Left colon (tissue), 2 donors: ENCODE measurements at places on chromosomes 6 and 20. TPM values are rescaled to one million over a fixed set of nuclear protein-coding genes. Genes with fewer than 3 reads are reported as not detected.

The FANCE gene
- 3.8 TPM for total RNA-seq

The VWA7 gene
- 11.4 TPM for total RNA-seq

The FAM217B gene
- total RNA-seq, result 7.0 TPM

The DACT2 gene
- total RNA-seq, result 1.9 TPM

The LAMP5 gene
- total RNA-seq, result 0.53 TPM

The CCM2L gene
- 2.0 TPM for total RNA-seq

The EYS gene
- total RNA-seq, result 0.59 TPM

The BPIFB2 gene
- total RNA-seq, result not detected

The HLA-G gene
- total RNA-seq, result not detected

The PTPRT gene
- total RNA-seq, result 0.20 TPM

DNA sequence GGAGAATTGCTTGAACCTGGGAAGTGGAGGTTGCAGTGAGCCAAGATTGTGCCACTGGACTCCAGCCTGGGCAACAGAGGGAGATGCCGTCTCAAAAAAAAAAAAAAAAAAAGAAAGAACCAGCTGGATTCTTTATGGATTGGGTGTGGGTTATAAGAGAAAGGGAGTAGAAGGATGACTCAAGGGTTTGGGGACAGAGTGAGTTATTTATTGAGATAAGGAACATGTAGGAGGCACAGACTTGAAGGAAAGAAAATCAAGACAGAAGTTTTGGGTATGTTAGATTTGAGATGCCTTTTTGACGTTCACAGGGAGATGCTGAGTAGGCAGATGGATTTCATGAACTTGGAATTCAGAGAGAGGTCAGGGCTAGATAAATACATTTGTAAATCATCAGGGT is 47.6 kb downstream of the KIZ start:
- DNase-seq, result no peak

DNA sequence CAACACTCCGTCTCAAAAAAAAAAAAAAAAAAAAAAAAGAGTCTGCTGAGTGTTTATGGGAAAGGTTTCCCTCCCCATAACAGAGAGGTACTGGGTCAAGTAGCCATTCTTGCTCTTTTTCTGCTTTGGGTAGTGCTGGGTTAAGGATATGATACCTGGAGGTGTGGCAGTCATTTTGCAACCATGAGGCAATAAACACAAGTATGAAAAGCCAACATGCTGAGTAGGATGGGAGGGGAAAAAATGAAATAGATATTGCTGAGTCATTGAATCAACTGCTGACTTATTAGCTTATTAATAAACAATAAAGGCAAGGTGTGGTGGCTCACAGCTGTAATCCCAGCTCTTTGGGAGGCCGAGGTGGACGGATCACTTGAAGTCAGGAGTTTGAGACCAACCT is 2.3 kb upstream of the TOMM34 start:
- no peak for DNase-seq

- no peak for DNase-seq
Observed at GRCh38 chr6:24207413-24207812, 81.4 kb downstream of the NRSN1 start.

DNA sequence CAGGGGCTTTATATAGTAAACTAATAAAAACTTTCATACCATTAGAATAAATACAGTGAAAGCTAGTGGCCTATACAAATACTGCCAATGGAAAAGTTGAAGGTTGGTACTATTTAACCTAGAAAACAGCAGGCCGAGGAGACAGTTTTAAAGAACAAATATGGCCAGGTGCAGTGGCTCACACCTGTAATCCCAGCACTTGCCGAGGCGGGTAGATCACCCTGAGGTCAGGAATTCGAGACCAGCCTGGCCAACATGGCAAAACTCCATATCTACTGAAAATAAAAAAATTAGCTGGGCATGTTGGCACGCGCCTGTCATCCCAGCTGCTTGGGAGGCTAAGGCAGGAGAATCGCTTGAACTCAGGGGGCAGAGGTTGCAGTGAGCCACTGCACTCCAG is 24.8 kb downstream of the GLYATL3 start:
- DNase-seq, result no peak

- no peak for DNase-seq
Observed at GRCh38 chr6:20706238-20706938, 172.1 kb downstream of the CDKAL1 start.

GRCh38 chr6:1641343-1641885 is 31.7 kb downstream of the FOXC1 start:
- DNase-seq, result no peak

DNA sequence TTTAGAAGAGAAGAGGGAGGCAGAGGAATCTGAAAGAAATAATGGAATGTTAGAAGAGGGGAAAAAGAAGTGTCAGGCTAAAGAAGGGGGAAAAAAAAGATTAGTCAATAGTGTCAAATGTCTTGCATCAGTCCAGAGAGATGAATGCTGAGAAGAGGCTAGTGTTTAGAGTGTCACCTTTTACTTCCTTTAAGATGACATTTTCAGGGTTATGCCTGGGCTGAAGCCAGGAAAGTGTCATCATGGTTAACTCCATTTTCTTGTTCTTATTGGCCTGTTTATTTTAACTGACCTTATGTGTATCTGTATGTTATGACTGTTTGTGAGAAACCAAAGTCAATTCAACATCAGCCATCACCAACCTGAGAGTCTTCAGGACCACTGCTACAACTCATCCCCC is 15.0 kb upstream of the BCKDHB start:
- DNase-seq, result no peak

DNA sequence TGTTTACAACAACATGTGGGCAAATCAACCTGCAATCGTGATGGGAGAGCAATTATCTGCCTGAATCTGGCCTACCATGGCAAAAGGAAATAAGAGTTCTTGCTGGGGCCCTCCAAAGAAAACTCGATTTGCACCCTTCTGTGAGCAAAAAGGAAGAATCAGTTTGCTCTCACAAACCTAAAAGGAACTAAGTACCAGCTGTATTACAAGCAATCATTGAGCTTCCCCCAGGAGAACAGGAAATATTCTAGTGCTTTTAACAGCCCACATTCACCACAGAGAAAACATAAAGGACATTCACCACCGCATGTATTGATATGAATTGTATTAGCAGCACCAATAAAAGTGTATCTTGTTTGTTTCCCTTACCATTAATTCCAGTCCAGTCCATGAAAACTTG is 75.0 kb downstream of the MBOAT1 start:
- DNase-seq, result no peak

- no peak for DNase-seq
Observed at GRCh38 chr20:3209946-3210317, 634 bp downstream of the ITPA start.
